ENCODE measurements at places on chromosomes 6 and 20.

GRCh38 chr6:83976037-83976755, 57.4 kb upstream of the MRAP2 start:
- no peak for DNase-seq

DNA sequence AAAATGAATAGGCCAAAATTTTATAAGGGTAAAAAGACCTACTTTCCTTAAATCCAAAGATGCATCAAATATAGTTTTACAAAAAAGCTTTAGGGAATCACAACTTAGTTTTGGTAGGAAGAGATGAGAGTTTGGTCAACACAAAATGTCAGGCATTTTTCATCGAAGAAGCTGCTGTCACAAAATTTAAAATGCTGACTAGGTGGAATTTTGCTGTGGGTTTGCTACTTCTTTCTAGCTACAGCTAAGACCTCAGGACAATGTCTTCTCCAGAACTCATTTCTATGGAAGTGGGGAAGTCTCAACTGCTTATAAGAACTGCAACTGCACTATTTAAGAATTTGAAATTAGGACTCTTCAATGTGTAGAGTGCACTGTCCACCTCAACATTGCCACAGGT, 351.1 kb downstream of the HAO1 start:
- no peak for DNase-seq

- no peak for DNase-seq
These were observed 195.7 kb downstream of the CD83 start for GRCh38 chr6:14313248-14313647.

- DNase-seq, result no peak
These were observed 164.7 kb downstream of the SCP2D1 start for GRCh38 chr20:18978311-18978710.

- no peak for DNase-seq
These were observed 38.8 kb upstream of the FOXA2 start for GRCh38 chr20:22623211-22623610.

DNA sequence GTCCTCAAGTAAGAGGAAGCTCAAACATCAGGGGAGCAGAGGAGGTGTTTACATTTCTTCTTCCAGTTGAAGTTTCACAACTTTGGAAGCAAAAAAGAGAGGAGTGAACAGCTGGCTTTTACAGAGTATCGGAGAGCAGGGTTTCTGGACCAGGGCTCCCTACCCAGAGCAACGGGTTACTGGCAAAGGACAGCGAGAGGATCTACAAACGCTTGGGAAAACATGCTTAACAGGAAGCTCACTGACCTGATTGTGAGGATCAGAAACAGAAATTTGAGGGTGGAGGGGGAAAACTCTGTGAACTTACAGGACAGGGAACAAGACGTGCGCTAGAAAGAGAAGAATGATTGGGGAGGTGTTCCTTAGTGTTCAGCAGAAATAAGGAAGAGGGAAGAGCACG, 85.7 kb upstream of the TAB2 start:
- DNase-seq, result no peak

DNA sequence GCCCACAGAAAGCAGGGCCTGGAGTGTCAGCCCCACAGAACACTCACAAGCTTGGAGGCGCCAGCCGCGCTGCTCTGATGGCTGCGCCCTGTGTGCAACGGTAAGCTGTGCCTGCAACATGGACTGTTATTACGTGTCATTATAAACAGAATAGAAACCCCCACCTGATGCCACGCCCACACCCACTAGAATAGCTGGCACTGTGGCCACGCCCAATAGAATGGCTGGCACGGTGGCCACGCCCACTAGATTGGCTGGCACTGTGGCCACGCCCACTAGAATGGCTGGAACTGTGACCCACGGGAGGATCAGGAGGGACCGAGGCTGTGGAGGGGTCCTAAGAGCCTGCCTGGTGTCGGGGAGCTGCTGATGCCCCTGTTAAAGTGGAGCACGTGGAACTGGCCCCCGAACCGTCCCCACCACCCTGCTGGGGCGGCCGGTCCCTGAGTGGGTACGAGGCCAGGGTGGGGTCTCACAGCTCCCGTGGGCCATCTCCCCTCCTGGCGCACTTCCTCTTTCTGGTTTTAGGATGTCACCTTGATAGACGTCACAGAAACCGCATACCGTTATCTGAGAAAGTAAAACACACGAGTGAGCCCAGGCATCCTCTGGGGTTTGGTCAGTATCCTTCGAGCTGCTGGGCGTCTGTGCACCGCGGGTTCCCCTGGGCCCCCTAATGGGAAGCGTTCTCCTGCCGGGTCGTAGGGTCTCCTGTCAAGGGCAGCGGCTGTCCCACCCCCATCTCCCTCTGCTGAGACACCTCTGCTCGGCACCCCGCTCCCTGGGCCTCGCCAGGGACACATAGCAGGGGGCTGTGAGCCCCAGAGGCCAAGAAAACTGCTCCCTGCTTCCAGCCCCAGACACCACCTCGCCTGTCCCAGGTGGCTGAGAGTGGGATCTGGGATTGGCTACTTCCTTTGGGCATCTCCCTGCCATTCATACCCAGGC, 25.4 kb downstream of the SLC17A9 start:
- peak; percentile 84 for DNase-seq

GRCh38 chr6:138405816-138406413, 1.9 kb downstream of the HEBP2 start:
- no peak for DNase-seq

GRCh38 chr20:24657878-24658620, 188.6 kb downstream of the SYNDIG1 start:
- DNase-seq, result no peak

- DNase-seq, result no peak
These were observed 18.8 kb downstream of the SAMHD1 start for GRCh38 chr20:36932476-36933426.

DNA sequence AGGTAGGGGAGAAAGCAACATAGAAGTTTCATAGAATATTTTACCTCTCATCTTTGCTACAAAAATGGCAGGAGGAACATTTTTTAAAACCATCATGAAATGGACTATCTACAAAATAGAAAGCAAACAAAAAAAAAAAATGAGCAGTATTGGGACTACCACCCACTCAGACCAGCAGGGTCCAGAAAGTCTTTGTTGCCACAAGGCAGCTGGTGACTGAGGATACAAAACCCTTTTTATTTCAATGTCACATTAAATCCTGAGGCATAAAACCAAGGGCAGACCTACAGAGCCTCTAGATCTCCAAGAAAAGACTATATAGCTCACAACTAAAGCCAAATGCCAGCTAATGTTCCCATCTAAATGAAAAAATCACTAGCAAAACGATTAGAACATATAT, 282.2 kb downstream of the PTPRK start:
- no peak for DNase-seq

DNA sequence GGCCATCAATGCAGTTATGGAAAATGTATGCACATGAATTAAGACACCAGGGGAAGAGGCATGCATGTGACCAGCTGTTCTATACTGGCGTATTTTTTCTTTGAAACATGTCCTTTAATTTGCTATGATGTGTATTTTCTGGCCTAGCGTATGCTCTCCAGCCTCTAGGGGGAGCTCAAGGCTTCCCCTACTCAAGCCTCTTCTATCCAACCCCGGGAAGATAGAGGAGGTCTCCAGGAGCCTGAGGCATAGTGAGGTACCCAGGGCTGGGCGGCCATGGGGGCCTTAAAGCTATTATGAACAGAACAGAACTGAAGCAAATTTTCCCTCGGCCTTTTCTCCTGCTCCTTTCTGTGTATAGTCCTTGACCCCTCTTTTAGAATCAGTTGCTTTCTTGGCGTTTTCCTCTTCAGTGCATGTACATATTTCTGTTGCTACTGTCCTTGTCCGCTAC, 528.9 kb downstream of the MAFB start:
- DNase-seq, result no peak

GRCh38 chr20:1900321-1900801, 5.2 kb downstream of the SIRPA start:
- no peak for DNase-seq

GRCh38 chr6:94361304-94362060, 942.1 kb upstream of the EPHA7 start:
- no peak for DNase-seq

- no peak for DNase-seq
These were observed 173.5 kb upstream of the SNX9 start for GRCh38 chr6:157649311-157650260.

- DNase-seq, result no peak
These were observed 46.6 kb upstream of the TFAP2C start for GRCh38 chr20:56582542-56582941.

- DNase-seq, result no peak
These were observed 224.7 kb downstream of the PLCB1 start for GRCh38 chr20:8356806-8357205.

- DNase-seq, result no peak
These were observed 1.4 kb downstream of the HLA-B start for GRCh38 chr6:31355583-31355948.

DNA sequence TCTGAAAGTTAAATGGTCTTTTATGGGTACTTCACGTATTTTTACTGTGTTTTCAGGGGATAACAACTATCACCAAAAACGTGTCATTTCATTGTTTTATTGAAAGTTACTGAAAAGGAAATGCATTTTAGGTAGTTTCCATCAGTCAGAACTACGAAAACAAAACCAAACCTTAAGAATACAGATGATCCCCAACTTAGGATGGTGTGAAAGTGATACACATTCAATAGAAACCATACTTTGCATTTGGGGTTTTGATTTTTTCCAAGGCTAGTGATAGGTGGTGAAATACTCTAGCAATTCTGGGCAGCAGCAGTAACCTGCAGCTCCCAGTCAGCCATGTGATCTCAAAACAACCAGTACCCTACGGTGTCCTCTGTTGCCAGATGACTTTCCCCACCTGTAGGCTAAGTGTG, 25.9 kb upstream of the EFHC1 start:
- peak; percentile 25 for DNase-seq
